ENCODE measurements at places on chromosomes 11 and 22.

DNA sequence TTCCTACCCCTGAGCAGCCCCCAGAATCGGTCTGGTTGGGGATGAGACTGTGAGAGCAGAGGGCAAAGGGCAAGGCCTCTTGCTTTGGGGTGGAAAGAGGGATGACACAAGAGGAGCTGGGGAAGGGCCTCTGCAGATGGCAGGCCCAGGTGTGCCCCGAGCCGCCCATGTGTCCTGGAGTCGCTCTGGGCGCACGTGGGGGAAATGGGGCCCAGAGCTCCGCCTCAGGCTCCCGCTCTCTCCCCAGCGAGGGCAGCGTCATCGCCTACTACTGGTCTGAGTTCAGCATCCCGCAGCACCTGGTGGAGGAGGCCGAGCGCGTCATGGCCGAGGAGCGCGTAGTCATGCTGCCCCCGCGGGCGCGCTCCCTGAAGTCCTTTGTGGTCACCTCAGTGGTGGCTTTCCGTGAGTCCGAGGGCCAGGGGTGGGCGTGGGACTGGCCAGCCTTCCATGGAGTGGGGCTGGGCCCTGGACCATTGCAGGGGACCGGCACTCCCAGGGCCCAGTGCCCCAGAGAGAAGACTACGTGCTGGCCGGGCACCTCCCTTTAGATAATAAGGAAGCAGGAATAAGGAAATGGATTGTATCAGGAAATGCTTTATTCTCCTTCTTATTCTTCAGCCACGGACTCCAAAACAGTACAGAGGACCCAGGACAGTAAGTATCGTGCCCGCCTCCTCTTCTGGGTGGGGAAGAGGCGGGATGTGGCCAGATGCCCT is 30.1 kb downstream of the ST14 start:
- DNase-seq = no peak

GRCh38 chr22:22800716-22801115 is 86.9 kb upstream of the IGLL5 start:
- no peak for DNase-seq

- DNase-seq = no peak
Measured at GRCh38 chr11:100753571-100753970, 66.5 kb downstream of the ARHGAP42 start.

- no peak for DNase-seq
Measured at GRCh38 chr22:44646141-44646540, 55.9 kb upstream of the PRR5 start.
